Fibroblast of mammary gland (primary cell): ENCODE measurements at places on chromosomes 2 and 18.

GRCh38 chr2:39140322-39140847 lies 19.5 kb upstream of the SOS1 start:
- DNase-seq: no peak

DNA sequence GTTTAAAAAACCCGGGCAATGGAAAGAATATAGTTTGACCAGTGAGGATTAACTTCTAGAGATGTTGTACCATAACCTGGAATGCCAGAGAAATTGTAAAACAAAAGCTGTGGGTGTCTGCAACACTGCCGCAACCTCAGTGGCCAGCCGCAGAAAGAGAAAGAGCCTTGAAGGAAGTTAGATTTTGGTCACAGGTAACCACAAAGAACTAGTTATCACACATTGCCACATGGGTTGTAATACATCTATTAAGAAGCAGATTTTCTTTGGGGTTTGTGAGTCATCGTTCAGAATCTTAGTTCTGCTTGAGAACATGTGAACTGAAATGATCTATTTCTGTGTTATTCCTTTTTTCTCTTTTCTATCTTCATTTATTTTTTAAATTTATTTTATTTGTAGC lies 222.9 kb upstream of the AGAP1 start:
- DNase-seq: peak; percentile 77

DNA sequence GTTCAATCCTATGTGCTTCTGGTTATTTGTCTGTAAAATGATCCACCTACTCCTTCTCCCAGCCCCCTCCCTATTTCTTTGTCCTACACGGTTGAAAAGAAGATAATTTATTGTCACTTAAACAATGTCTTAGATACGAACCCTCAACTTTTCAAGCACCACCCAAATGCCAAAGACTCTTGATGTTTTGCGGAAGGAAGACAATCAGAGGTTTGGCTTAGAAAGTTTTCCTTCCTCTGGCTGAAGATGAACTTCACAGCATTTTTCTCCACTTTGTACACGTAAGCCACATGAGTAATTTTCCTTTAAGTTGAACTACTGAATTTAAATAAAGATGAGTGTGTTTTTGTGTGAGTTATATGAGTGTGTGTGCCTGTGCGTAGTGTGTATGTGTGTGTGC lies 25.5 kb upstream of the SLC8A1 start:
- no peak for DNase-seq

DNA sequence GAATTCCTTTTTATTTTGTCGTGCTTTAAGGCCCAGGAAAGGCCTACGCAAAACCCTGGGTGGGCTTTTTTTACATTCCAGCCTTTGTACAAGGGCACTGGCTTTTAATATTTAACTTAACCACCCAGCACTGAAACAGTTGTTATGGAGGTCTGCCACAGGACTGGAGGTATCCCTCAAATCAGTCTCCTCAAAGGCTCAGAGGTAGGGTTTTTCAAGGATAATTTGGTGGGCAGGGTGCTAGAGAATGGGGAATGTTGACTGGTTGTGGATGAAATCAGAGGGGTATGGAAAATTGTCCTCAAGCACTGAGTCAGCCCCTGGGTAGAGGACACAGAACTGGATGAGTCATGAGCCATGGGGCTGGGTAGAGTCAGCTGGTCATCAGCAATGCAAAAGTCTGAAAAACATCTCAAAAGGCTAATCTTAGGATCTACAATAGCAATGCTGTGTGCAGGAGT lies 443.1 kb downstream of the THSD7B start:
- peak; percentile 81 for DNase-seq

GRCh38 chr2:66571918-66572317 lies 137.0 kb downstream of the MEIS1 start:
- DNase-seq: peak; percentile 55

DNA sequence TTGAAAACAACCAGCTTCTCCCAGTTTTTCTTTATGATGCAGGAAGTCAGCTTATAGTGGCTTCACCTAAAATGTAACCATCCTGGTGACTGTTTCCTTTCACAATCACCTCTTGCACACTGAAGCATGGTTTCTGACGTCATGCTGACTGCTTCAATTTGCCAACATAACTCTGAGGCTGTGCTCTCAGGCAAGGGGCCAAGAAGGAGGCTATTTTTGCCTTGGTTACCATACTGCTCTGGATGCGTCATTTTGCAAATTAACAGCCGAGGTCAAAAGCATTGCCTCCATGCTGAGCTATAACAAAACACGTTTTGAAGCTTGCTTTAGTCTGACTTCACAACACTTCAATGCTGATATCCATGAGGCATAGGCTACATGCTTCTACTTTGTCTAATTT lies 397.8 kb downstream of the METTL4 start:
- DNase-seq: peak; percentile 83

DNA sequence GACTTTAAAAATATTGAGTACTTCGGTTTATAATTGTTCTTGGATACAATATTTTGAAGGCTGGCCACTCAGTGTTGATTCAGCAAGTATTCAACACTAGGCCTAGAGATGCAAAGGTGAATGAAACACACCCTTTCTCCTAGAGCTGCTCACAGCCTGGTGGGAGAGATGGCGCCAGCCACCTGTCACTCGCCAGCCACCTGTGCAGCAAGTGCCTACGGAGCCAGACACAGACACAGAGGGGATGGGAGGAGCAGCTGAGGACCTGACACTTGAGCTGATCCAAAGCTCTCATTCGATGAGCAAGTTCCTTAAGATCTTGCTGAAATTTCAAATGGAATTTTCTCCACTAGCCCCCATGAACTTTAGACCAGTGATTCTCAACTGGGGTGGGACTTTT lies 151.1 kb upstream of the RIOK3 start:
- DNase-seq: no peak
